Smooth muscle cell of trachea (primary cell): ENCODE measurements at places on chromosomes 4 and X. TPM values are rescaled to one million over a fixed set of nuclear protein-coding genes. Genes with fewer than 3 reads are reported as not detected.

Gene TXK
- total RNA-seq: under 0.01 and 0.17 TPM in 2 replicates

Gene PQBP1
- 50.8 and 62.5 TPM in 2 replicates for total RNA-seq

Gene TET2
- 7.1 and 7.9 TPM in 2 replicates for total RNA-seq

Gene NKRF
- 4.6 and 4.8 TPM in 2 replicates for total RNA-seq

Gene USP17L21
- not detected in 2 replicates for total RNA-seq

Gene MAP3K15
- under 0.01 TPM in 1 of 2 replicates, not detected in the other for total RNA-seq

Gene MAMLD1
- total RNA-seq: 1.3 TPM in 2 replicates

Gene AMELX
- total RNA-seq: not detected in 2 replicates

Gene ARHGAP36
- not detected in 2 replicates for total RNA-seq

Gene PHOX2B
- total RNA-seq: not detected in 2 replicates

Gene COMMD8
- total RNA-seq: 25.6 and 43.5 TPM in 2 replicates

Gene GRIA2
- not detected in 2 replicates for total RNA-seq

Gene GLOD5
- total RNA-seq: not detected in 2 replicates

Gene ZDHHC9
- total RNA-seq: 22.1 and 28.8 TPM in 2 replicates

Gene GPR82
- total RNA-seq: under 0.01 TPM in 1 of 2 replicates, not detected in the other

Gene TCP11X2
- not detected in 2 replicates for total RNA-seq

Gene XAGE2
- not detected in 2 replicates for total RNA-seq
